Fibroblast of skin of abdomen (primary cell): ENCODE measurements at places on chromosomes 2 and 18.

DNA sequence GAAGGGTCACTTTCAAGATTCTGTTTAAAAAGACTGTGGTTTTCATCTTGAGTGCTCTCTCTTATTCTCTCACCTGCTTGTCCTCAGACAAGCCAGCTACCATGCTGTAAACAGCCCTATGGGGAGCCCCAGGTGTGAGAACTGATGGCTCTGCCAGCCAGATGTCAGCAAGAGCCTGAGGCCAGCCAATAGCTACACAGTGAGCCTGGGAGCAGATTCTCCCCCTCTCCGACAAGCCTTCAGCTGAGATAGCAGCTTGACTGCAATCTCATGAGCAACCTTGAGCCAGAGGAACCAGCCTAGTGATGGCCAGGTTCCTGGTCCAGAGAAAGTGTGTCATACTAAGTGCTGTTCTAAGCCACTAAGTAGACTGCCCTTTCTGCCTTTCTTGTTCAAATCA lies 272.1 kb downstream of the NAPG start:
- no peak for DNase-seq

GRCh38 chr2:239153806-239154591 lies 246.8 kb downstream of the HDAC4 start:
- no peak for DNase-seq

- no peak for DNase-seq
These were observed 31.9 kb downstream of the DAW1 start for GRCh38 chr2:227903381-227903780.

DNA sequence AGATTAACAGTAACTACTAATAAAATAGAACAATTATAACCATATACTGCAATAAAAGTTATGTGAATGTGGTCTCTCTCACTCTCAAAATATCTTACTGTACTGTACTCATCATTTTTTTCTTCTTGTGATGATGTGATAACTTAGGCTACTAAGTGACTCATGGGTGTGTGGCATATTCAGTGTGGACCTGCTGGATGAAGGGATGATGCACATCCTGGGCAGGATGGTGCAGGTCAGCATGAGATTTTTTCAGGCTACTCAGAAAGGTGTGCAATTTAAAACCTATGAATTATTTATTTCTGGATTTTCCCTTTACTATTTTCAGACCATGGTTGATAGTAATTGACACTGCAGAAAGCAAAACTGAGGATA lies 90.7 kb downstream of the NCKAP5 start:
- DNase-seq: no peak

- DNase-seq: no peak
These were observed 67.0 kb downstream of the ARHGAP28 start for GRCh38 chr18:6796511-6796910.

- peak; percentile 98 for DNase-seq
These were observed 486 bp upstream of the GPR39 start for GRCh38 chr2:132415915-132416722.

DNA sequence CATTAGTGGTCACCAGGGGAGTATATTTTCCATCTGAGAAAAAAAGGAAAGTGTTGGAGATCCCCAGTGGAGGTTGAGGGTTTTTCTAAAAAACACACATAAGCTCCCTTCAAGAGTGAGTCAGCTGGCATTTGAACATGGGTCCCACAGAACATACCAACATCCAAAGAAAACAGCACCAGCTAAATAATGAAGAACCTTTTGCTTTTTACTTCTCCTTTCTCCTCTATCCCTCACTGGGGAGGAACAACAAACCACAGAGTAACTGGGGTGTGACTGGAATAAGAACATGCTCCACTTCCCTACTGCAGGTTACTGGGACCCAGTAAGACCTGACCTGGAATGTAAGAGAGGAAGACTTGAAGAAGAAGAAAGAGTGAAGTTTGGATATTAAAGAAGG lies 56.5 kb upstream of the RAPH1 start:
- no peak for DNase-seq

DNA sequence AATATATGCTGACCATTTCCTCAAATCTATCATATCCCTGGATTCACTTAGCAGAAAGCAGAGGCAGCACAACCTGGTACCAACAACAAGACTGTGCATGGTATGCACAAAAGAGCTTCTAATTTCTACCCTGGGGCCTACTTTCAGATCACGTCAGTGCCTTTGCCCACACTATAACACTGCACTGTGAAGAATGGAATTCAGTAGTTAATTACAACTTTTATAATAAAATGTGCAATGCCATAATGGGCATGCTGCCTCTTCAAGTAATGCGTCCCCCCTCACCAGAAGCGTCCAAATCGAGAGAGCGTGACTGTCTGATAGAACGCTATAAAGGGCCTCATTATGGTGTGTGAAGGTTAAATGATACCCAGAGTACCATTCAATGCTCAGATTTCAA lies 328.1 kb upstream of the PKDCC start:
- DNase-seq: no peak

GRCh38 chr2:226030788-226031646 lies 631.5 kb downstream of the NYAP2 start:
- peak; percentile 75 for DNase-seq

DNA sequence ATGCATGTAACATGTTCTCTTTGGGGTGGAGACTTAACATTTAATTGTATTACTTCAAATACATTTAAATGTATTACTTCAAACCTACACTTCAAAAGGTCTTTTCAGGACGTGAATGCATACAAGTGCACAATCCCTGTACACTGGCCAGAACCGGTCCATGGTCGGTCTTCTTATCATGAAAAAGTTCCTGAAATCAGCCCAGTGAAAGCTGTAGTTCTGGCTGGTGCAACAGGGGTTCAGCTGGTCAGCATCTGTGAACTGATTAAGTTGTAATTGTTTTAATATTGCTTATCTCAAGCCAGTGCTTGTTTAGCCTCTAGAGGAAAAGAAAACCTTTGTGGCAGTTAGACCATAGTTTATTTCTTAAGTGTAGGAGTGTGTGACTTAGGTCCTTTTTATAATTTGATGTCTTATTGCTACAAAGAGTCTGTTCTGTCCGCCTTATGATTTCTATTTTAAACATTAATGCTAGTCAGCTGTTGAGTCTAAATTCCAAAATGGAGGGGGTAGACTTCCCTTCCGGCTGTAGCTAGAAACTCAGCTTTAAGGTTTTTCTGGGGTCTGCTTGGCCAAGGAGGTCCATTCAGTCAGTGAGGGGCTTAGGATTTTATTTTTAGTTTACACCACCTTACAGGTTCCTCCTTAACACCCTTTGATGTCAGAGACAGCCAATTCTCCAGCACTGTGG lies 768 bp upstream of the CYBRD1 start:
- DNase-seq: no peak

- DNase-seq: peak; percentile 70
These were observed 3.2 kb downstream of the SLC39A10 start for GRCh38 chr2:195659982-195660890.

DNA sequence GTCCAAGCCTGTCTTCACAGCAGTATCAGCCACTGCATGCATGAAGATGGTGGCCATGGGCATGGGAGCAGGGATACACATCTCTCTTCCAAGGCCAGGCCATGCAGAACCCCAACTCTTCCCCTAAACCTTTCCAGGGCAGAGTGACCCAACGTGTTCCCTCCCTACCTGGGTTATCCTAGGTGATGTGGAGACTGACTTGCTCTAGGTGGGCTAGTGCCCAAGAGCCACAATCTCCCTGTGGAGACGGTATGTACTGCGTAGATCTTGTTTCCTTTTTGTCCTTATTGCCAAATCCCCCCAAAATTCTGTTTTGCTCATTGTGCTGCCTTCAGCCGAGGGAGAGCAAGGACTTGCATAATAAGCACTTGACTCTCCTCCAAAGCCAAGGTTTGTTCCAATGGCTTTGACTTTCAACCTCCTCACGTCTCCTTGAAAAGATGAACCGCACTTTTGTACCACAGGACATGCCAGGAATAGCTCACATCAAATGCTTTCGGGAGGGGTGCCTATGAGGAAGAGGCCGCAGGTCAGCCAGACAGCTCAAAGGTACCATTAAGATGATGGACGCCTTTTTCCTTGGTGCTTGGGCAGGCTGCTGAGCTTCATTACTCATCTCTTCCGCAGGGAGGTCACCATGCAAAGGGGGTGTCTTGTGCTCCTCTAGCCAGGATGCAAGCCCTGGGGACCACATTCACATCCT lies 76.2 kb upstream of the GLI2 start:
- DNase-seq: peak; percentile 59

GRCh38 chr2:24870891-24871705 lies 48.9 kb downstream of the ADCY3 start:
- no peak for DNase-seq

GRCh38 chr2:8684878-8685696 lies 3.2 kb downstream of the ID2 start:
- peak; percentile 68 for DNase-seq

- DNase-seq: peak; percentile 56
These were observed 52.6 kb downstream of the CD28 start for GRCh38 chr2:203758841-203759689.
